Germinal center (tissue), 1 donor: ENCODE measurements at places on chromosomes 1 and 21.

- no peak for DNase-seq
These were observed 325.6 kb downstream of the RRAGC start for GRCh38 chr1:38533772-38534472.

- DNase-seq = no peak
These were observed 62.9 kb upstream of the EDN2 start for GRCh38 chr1:41547336-41547735.

DNA sequence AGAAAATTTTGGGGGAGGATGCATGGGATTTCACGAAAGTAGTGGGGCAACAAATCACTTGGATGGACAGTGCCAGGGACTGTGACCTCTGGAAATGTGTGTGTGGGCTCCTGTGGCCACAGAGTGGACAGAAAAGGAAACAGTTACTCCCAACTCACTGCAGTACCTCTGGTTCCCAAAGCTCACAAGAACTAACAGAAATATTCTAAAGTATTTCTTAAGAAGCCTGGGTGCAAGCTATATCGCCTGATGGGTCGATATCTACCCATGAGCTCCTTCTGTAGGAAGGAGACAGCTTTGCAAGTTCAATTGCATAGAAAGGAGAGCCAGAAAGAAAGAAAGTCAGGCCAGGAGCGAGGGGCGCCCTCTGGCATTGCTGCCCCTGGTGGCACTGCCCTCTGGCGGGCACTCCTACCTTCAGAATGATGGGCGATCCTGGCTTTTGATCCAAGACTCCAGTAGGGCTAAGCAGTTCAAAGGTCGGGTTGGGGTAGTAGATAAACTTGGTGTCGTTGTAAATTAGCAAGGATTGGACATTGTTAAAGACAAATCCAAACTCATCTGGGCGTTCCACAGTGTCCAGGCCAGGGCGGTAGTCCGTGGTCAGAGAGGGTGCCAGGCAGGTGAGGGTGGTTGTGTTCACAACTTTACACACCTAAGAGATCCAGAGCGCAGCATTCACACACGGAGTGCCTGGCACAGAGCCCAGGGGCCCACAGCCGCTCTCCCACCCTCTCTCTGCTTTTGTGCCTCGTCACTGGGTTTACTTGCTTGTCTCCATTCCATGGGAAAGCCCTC, 134.7 kb upstream of the CD34 start:
- DNase-seq = no peak

- DNase-seq = no peak
These were observed 220.0 kb downstream of the LBR start for GRCh38 chr1:225207791-225208190.
